Fibroblast of mammary gland (primary cell): ENCODE measurements at places on chromosomes 2 and 18.

GRCh38 chr18:42330296-42330695 lies 375.3 kb downstream of the PIK3C3 start:
- DNase-seq = no peak

GRCh38 chr2:209340522-209340921 lies 83.3 kb upstream of the MAP2 start:
- DNase-seq = no peak

DNA sequence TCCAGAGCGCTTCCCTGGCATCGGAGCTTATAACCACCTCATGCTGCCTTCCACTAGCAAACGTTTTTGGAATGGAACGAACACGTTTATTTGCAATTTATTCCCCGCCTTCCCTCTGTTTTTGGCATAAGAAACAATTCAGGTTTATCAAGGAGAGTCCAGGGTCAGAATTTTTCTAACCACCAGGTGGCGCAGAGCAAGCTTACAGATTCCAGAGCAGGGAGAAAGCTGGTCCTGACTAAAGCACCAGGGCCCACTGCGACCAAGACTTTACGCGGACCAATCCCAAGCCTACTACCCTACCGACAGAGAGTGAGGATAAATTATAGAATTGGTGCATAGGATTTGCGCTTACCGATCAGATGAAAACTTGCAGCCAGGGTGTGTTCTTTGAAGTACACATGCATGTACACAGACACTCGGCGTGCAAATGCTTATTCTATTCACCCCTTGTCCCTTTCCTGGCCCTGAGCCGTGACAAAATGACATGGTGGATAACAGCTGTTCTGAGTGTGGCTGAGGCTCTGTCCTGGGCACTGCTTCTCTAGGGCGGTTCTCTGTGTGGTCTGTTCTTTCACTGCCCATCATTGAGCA lies 34.7 kb downstream of the NAPG start:
- peak; percentile 75 for DNase-seq

GRCh38 chr2:54760310-54760709 lies 36.8 kb downstream of the EML6 start:
- no peak for DNase-seq

- no peak for DNase-seq
Observed at GRCh38 chr2:11746807-11747459, 501 bp downstream of the LPIN1 start.

DNA sequence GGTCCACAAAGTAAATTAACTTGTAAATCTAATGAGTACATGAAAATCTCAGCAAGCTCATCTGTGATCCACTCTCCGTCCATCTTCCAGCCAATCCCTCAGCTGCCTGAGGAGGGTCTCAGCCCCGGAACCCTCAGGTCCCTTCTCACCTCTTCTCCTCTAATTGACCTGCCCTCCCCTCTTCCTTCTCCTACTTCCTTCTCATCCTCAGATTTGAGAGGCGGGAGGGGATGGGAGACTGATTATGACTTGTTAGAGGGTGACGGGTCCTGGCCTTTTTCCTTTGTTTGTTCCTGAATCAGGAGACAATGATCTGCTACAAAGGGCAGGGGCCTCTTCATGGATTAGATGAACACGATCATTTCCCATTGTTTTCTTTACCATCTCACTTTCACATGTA lies 80.1 kb downstream of the CYBRD1 start:
- no peak for DNase-seq

DNA sequence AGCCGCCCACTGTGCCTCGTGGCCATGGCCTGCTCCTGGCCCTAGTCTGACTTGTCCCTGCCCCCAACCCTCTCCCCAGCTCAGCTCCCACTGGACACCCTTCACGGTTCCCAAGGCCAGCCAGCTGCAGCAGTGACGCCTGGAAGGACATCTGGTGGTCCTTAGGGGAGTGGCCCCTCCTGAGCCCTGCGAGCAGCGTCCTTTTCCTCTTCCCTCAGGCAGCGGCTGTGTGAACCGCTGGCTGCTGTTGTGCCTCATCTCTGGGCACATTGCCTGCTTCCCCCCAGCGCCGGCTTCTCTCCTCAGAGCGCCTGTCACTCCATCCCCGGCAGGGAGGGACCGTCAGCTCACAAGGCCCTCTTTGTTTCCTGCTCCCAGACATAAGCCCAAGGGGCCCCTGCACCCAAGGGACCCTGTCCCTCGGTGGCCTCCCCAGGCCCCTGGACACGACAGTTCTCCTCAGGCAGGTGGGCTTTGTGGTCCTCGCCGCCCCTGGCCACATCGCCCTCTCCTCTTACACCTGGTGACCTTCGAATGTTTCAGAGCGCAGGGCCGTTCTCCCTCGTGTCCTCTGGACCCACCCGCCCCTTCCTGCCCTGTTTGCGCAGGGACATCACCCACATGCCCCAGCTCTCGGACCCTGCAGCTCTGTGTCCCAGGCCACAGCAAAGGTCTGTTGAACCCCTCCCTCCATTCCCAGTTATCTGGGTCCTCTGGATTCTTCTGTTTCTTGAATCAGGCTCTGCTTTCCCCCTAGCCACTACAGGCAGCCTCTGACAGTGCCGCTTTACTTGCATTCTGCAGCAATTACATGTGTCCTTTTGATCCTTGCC lies 35.8 kb downstream of the ANO7 start:
- peak; percentile 74 for DNase-seq

DNA sequence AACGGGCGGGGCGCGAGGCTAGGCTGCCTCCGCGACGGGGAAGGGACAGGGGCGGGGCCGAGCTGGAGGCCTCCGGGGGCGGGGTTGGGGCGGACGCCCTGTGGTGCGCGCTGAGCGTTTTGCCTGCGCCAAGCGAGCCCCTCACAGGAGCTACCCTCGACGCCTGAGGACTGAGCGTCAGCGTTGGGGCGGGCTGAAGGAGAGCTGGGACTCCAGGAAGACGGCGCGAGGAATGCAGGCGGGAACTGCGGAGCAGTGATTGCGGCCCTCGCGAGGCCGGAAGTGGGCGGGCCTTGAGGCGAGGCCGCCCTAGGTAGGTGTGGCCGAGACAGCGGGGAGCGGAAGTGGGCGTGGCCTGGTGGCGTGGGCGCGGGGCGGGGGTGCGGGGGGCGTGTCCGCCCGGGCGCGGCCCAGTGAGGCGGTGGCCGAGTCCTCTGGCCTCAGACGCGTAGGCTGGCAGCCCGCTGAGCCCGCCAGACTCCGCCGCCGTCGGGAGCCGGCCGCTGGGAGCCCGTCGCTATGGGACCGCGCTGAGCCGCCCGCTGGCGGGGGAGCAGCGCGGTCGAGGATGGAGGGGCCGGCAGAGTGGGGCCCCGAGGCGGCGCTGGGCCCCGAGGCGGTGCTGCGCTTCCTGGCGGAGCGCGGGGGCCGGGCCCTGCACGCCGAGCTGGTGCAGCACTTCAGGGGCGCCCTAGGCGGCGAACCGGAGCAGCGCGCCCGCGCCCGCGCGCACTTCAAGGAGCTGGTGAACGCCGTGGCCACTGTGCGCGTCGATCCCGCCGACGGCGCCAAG lies at the start of the genes SEPTIN10 and SOWAHC:
SEPTIN10 (minus strand) TSS at position 45 of the 793 bp plus-strand sequence. CDS start 139 bp downstream, outside the sequence.
SOWAHC (plus strand) TSS at position 443 of the 793 bp plus-strand sequence; CDS start at position 569, 126 bp downstream.
- peak; percentile 99 for DNase-seq

GRCh38 chr2:165678882-165679281 lies 115.2 kb downstream of the GALNT3 start:
- DNase-seq = no peak

DNA sequence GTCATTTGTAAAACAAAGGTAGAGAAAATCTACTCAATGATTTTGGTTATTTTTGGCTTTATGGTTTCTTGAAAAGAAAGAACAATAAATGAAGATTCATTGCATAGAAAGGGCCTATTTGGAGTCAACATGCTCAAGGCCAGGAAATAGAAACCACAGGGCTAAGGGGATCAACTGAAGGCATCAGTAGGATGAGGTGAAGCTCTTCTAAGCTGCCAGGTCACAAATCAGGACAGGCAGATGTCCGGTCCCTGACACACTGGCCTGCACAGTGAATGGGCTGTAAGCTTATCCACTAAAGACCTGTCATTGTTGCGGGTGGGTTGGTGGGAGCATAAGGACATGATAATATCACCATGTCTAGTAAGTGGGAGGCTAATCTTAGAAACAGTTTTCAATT lies 31.6 kb upstream of the RNF138 start:
- no peak for DNase-seq

GRCh38 chr2:176686328-176686727 lies 417.1 kb downstream of the MTX2 start:
- DNase-seq = no peak

GRCh38 chr2:66561645-66562303 lies 126.8 kb downstream of the MEIS1 start:
- DNase-seq = peak; percentile 47

DNA sequence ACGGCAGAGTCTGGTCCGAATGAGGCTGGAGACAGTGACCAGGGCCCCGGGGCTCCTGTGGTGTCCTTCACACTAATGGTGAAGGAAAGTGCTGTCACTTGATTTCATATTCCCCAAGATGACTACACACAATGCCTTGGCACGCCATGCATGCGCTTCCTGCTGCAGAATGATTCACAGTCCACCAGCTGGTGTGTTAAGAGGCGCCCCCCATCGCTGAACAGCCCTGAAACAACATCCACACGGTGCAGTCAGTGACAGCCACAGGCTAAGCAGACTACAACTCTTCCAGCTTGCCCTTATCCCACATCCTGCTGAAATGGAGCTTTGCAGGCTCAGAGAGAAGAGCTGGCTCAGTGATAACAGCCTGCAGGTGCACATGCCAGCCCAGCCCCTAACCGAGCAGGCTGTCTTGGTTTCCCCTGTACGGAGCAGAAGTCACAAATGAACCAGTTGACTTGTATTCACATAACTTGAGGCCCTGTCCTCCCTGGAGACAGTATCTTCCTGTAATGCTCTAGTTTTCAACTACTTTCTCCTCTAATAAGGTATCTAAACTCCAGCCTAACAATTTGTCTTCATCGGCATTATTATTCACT lies 24.3 kb upstream of the CDH20 start:
- no peak for DNase-seq

DNA sequence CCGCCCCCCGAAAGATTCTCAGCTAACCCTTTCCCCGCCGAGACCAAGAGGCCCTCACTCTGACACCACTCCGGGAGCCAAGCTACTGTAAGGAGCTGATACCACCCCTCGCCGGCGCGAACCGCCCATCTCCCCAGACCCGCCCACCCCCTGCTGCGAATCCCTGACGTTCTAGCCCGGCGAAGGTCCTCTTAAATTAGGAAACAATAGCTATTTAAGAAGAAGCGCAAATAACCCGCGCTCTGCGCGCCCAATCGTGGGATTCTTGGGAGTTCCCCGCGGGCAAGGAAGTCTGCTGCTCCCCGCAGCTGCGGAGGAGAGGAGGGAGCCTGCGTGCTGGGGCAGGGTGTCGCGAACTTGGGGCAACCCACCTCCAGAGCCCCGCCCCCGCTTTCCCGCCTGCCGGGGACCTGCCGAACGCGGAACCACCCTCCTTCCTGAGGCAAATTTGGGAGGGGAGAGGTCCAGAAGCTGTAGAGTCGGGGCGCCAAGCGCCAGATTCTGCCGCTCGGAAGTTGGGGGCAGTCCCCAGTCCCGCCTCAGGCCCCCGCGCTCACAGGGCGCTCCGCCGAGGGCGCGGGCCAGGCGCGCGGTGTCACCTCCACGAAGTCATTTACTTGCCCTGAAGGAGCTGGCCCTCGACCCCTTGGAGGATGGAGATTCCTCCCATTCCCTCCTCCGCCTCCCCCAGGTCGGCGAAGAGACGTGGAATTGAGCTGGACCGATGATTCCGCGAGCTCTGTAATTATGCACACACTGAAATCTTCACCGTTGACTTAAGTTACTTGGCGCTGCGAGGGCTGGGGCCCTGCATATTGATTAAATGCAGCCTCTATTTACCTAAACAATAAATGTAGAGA lies 8.4 kb upstream of the SP9 start:
- DNase-seq = peak; percentile 38

DNA sequence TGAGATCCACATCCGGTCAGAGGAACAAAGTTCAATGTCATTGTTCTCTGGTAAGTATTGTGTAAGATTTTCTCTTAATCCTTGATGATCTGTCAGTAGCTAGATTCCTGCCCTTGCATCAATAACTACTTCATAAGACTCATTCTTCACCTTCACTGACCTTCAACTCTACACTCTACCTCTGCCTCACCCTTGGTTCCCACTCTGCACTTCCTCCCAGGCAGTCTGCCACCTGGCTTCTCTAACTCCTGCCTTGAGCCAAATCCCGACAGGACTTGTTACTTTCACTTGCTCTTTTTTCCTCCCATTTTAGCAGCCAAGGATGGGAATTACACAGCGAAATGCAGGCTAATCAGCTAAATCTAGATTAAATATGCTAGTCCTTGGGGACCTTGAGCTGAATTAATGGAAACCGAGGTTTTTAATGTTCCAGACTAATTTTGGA lies 190.7 kb downstream of the DLGAP1 start:
- DNase-seq = no peak

DNA sequence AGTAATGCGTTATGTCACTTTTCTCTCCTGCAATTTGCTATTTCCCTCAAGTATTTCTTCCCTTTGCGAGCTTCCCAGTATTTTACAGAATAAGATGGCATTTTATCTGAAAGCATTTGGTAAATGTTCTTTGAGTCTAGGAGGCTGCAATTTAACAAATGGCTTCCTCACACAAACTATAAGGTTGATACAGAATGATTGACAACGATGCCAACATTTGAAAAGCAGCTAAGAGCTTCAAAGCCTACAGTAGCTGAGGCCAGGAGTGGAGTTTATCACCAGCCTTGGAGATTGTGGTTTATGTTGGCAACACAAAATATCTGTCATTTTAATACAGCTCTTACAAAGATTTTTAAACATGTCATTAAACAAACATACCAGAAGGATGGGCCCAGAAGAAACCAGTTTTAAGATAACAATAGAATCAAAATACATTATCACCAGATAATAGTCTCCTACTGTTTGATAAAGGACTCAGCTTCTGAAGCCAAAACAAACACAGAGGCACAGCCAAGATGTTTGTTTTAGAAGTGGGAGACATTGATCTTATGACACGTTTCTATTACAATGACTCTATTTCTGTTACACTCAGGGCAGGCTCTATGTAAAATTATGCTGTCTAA lies 711.4 kb upstream of the ACVR2A start:
- DNase-seq = no peak

GRCh38 chr2:170024721-170025120 lies 153.2 kb upstream of the MYO3B start:
- DNase-seq = no peak

- no peak for DNase-seq
Observed at GRCh38 chr2:238854699-238855229, 6.9 kb downstream of the TWIST2 start.

DNA sequence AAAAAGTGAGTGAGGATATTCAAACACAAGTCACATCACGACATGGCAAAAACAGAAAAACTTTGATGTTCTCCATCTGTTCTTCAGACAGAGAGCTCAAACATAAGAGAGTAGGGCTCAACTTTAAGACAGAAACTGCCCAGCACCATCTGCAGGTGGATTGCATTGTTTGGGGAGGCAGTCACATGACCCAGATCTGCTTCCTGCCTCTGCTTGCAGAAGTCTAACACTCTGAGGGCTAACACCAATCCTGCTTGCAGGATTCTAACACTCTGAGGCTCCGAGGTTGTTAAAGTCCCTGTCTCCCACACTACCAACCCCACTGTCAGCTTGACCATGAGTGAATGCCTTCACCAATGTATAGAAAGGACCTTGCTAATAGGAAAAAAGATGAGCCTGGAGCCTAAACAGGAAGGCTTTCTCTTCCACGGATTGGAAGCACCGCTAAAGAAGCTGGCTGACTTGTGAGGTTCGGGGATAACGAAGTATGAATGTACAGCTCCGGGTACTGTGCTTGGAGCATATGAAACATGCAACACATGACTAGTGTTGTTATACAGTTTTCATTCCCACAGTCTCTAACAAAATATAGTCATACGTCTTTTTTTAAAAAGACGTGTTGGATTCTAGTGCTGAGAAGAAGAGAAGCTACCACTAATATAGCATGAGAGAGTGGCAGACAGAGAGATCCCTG lies 176.6 kb upstream of the CREB1 start:
- DNase-seq = no peak

GRCh38 chr18:32025744-32026143 lies 7.1 kb downstream of the RNF125 start:
- DNase-seq = no peak
